ENCODE measurements at places on chromosomes 4 and X.

DNA sequence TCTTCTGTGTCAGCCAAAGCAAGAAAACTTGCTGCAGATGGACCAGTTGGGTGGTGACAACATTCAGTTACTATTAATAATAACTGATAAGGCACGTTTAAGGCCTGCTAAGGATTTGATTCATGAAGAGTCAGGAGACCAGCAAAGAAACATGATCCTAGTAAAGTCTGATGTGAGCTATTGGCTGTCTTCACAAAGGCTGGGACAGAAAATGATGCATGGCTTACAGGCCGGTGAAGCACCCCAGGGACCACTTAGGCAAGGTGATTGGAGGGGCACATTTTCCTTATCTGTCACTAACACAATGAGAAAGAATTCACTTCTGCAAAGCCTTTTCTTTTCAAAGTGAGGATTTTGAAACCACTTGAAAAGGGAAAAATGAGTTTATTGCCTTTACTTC is 65.4 kb upstream of the TRPC3 start:
- no peak for DNase-seq

DNA sequence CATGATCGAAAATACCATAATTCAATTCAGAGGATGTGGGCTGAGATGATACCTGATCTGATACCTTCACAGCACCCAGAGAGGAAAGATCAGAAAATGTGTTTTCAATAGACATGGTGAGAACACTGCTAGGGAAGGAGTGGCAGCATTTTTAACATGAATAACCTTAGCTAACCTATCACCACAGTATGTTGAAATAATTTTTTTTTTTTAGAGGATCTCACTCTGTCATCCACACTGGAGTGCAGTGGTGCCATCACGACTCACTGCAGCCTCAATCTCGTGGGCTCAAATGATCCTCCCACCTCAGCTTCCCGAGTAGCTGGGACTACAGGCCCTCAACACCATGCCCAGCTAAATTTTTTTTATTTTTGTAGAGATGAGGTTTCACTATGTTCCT is 90.5 kb upstream of the RAPGEF2 start:
- no peak for DNase-seq

GRCh38 chrX:30967516-30967915 is 78.5 kb upstream of the TAB3 start:
- DNase-seq, result no peak

- peak; percentile 31 for DNase-seq
These were observed 116.2 kb downstream of the GATB start for GRCh38 chr4:151644622-151645021.

GRCh38 chr4:158590306-158590705 is 68.6 kb downstream of the RXFP1 start:
- no peak for DNase-seq

GRCh38 chr4:131540256-131540655 is 1608.8 kb upstream of the PCDH10 start:
- DNase-seq, result no peak

- DNase-seq, result no peak
These were observed 40.9 kb downstream of the TSPAN5 start for GRCh38 chr4:98617358-98618047.

DNA sequence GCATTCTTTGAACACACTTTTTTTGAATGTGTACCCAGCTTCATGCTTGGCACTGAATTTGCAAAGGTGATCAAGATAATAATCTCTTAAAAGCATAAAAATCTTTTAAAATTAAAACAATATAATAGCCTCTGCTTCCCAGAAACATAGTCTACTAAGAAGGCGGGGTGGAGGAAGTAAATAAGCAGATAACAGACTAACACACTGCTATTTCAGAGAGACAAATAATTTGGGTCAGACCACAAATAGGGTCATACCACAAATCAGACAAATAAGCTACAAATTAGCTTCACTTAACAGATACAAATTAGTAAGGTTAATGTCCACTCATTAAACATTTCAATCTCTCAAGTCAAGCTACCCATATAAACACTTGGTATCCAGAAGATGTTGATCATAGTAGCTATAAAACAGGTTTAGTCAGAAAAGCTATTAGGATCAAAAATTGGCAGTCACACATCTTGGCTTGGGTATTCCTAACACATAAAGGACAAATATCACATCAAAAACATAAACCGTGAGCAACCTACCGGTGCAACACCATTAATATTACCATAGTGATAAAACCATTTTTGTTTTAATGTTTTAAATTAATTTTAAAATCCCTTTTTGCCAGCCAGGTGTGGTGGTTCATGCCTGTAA is 47.3 kb downstream of the PPP3CA start:
- no peak for DNase-seq

DNA sequence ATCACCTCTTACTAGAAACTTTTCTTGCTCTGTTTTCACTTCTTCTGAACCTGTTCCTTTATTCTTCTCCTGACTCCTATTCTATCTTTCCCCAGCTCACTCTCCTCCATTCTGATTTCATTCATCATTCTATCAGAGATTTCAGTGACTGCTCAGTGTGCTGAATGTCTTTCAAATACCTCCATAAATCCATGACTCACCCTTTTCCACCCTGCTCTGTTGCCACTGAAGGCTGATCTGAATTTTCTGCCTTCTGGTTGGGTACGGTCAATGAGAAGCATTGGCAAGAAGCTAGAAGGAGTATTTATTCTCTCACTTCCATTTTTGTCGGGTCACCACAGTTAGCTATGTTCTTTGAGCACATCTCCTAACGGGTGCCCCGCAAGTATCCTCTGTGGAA is 265.9 kb downstream of the CBLL2 start:
- no peak for DNase-seq

DNA sequence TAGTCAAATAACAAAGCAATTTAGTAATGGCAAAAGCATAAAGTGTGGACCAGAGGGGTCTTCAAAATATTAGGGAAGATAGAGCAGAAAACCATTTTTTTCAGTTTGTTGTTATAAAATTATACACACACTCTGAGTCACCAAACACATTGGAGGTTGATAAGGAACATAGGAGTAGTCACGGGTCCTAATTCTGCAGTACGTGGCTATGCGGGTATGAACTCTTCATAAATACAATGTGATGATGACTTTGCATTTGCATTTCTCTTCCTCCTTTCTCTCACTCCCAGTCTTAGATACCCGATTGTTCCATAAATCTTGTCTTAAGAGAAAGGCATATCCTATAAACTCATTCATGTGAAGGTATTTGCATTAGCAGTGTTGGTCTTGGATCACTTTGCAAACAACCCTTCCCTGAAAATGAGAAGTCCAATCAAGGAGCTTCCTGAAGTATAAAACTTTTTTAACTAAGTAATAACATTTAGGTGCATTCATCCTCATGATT is 223.6 kb downstream of the PALLD start:
- no peak for DNase-seq

GRCh38 chr4:186904101-186904500 is 180.4 kb upstream of the FAT1 start:
- no peak for DNase-seq

- DNase-seq, result no peak
These were observed 665.0 kb downstream of the SH3BGRL start for GRCh38 chrX:81866873-81867272.

DNA sequence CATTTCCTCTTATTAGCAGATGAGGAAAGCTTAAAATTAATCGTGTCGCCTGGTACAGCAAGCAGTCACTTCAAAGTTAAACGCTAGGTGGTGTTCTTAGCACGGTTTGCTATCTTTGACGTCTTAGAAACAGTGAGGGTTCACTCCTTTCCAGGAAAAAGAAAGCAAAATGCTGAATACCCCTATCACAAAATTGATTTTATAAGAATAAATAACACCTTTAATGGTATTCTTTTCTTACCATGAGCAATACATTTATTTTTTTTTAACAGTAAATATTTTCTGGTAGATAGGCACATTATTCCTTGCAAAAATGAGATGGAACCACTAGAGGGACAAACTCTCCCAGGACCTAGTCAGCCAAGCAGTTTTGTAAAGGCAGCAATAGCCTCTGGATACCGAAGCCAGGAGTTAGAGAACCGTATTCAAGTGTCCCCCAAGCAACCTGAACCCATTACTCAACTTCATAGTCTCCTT is 153.9 kb downstream of the KDR start:
- DNase-seq, result no peak

DNA sequence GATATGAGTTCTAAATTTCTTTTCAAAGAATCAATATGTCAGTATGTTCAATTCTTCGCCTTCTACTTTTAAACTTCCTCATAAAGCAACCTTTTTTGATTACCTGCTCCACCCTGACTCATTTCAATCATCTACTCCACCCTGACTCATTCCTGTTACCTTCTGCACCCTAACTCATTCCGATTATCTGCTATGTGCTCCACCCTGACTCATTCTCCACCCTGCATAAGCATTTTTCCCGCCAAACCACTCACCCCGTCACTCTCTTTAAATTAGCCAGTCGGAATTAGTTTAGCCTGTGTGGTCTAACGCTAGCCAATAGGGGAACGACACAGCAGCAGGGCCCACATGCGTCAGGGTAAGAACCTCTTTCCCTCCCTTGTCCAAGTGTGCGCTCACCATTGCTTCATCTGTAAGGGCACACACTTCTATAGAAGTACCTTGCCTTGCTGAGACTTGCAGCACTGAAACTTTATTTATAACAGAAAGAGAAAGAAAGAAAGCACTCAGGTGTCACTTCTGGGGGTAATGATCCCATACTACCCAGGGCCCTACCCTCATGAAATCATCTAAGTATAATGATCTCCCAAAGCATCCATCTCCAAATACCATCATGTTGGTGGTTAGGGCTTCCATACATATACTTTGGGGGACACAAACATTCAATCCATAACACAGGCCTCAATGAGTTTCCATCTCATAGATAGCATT is 875.2 kb downstream of the RAPGEF2 start:
- DNase-seq, result no peak

GRCh38 chr4:136831553-136831952 is 700.7 kb downstream of the PCDH18 start:
- DNase-seq, result no peak

DNA sequence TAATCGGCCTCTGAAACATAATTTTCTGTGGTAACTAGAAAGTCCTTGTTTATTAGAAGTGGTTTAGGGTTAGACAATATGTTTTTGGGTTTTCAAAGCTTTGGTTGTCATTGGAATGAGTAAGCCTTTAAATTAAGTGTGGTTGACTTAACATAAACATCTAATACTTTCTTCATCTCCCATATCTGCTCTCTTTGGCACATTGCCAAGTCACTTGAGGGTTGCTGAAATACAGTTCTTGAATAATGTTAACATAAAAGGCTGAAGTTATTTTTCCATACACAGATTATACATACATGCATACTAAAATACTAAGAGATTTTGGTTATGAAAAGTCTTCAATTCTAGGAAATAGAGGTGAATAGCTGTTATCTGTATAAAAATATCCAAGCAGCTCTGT is 241.7 kb upstream of the BMP3 start:
- no peak for DNase-seq

GRCh38 chr4:110907801-110908313 is 285.0 kb upstream of the PITX2 start:
- no peak for DNase-seq

DNA sequence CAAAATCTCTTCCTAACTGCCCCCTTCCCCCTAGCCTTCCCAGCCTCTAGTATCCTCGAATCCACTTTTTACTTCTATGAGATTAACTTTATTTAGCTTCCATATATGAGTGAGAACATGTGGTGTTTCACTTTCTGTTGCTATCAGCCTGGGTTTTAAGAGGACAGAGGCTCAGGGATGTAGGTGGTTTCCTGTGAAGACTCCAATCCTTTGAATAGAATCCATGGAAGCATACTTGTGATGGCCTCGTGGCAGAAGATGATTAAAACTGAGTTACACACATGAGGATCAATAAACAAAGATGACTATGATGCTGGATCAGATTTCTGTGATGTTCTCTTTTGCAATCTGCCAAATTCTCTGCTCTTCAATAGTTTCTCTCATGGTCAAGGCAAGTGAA is 29.8 kb downstream of the CD99L2 start:
- no peak for DNase-seq

GRCh38 chr4:26083987-26084386 is 170.0 kb downstream of the SMIM20 start:
- DNase-seq, result no peak

- no peak for DNase-seq
These were observed 90.0 kb downstream of the KLHL13 start for GRCh38 chrX:118026631-118027030.

GRCh38 chr4:114226968-114227760 is 247.7 kb upstream of the ARSJ start:
- no peak for DNase-seq

DNA sequence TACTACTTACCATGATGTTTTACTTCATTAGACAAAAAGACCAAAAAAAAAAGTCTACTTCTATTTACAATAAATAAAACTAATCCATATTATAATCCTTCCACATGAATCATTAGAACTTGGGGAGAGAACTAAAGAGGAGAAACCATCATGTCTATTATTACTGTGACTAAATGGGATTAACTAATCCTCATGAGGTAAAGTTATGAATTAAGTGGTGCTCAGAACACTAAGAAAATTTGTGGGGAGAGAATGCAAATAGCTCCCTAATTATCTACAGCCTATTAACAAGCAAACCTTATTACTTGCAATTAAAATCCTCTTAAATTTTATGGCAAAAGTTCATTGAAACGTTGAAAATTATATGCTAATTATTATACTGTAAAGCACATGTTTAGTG is 68.8 kb downstream of the MAB21L2 start:
- DNase-seq, result no peak

DNA sequence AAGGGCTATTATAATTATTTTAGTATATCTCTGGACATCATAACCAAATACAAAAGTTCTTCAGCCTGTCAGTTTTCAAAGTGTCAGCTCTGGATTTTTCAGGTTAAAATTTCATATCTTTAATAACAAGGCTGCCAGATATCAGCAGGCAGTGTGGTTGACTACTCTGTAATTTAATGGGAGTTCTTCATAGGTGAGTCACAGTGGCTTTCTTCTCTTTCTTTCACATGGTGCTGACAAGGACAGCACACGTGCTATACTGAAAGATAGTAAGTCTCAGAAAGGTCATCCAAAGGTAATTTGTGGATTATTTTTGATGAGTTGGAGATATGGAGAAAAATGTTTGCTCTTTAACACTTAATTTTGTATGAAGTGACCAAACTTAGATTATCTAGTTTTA is 43.2 kb downstream of the GALNT7 start:
- DNase-seq, result no peak

DNA sequence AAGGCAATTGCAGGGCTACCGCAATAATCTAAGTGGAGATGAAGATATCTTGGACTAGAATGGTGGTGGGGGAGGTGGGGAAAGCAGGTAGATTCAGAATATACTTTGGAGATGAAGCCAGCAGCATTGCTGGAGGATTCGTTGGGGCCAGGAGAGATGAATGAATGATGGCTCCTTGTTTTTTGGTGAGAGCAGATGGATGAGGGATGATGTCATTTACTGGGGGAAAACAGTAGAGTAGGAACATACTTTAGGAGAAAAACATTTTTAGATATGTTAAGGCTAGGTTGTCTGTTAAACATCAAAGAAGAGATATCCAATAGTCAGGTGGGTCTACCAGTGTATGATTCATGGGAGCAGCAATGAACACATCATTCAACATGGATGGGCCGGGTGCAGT is 5.8 kb downstream of the CCDC110 start:
- DNase-seq, result no peak

DNA sequence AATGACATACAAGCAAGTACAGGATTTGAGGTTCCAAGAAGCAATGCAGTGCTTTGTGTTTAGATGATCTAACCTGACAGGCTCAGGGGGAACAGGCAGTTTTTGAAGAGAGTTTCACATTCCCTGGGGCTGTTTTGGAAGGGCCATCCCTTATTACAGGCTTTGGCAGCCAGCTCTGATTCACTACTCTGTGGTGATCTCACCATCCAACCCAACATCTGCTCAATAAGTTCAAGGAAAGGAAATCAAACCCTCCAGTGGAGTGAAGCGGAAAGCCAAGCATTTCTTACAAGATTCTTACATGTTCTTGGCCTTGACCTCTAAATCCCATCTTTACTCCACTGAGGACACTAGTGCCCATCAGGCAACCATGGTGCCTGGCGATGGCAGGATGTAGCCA is 7.5 kb downstream of the IDS start:
- DNase-seq, result no peak

Measured in body of pancreas (tissue), 4 donors.